ENCODE measurements at places on chromosomes 1 and 21.

DNA sequence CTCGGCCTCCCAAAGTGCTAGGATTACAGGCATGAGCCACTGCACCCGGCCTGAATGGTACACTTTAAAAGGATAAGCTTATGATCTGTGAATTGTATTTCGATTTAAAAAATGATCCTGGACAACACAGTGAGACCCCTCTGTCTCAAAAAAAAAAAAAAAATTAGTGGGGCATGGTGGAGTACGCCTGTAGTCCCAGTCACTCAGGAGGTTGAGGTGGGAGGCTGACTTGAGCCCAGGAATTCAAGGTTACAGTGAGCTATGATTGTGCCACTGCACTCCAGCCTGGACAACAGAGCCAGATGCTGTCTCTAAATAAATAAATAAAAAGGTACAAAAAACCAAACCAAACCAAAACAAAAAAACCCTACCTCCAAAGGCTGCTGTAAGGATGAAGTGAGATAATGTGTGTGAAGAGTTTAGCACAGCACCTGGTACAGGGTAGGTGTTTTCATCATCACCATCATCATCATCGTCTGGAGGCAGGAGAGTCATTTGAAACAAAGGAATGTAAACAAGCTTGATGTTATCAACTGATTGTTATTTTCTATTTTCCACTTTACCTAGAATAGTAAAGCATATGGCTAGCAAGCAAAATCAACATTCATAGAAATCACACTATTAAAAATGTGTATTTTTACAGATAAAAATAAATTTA is 22.5 kb upstream of the HTR1D start:
- DNase-seq, result no peak

DNA sequence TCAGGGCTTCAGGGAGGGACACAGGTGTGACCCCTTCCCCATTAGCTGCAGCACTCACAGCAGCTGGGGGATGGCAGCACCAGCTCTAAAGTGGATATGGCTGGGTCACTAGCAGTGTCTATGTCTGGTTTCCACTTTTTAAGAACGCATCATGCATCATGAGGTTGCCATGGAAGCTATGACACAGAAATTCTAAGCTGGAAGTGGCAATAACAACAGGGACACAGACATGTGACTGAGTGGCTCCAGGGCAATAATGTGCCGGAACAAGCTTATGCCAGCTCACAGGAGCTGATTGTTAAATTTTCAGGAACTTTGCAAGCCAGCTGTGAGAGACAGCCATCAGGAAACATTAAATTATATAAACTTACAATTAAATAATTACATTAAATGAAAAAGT is 51.2 kb upstream of the NFASC start:
- DNase-seq, result no peak

GRCh38 chr21:28828021-28828420 is 164.7 kb downstream of the LTN1 start:
- DNase-seq, result no peak

DNA sequence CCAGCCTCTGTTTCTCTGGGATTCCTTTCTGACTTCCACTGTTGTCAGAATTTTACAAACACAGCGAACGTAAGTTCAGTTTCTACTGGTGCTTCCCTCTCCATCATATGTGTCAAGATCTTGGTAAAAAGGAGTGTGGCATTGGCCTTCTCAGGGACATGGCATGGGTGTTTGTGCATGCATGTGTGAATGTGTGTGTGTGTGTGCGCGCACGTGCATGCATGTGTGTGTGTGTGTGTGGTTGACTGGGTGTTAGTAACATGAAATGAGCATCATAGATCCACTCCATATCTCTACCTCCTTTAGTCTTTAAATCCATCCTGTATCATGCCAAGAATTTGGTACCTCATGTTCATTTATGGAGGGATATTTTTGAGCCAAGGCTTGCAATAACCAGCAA is 411.3 kb downstream of the NPHP4 start:
- DNase-seq, result no peak

- DNase-seq, result peak; percentile 66
These were observed 3.6 kb upstream of the MAP1LC3C start for GRCh38 chr1:242002510-242002909.
